Kidney (tissue), 22 donors: ENCODE measurements at places on chromosomes 16 and 17. TPM values are rescaled to one million over a fixed set of nuclear protein-coding genes. Genes with fewer than 3 reads are reported as not detected.
A peak's percentile ranks its signal among the peaks of the same experiment; 100 is the strongest.

The MOSMO gene
- total RNA-seq, result 12.8 TPM

- H3K27ac ChIP-seq, result no peak overlapping the region
- H3K4me3 ChIP-seq, result no peak overlapping the region
- no peaks in the 10 kb centered on the region for H3K27me3 ChIP-seq
- no peaks in the 10 kb centered on the region for H3K4me1 ChIP-seq
- DNase-seq, result no peak
- H3K36me3 ChIP-seq, result no peaks in the 10 kb centered on the region
Observed at GRCh38 chr17:35523296-35523695, 14.2 kb downstream of the SLFN12L start.

The TBC1D3K gene
- total RNA-seq, result not detected

GRCh38 chr16:47672475-47672874 is 211.3 kb downstream of the PHKB start:
- no peak for DNase-seq
- H3K27me3 ChIP-seq, result no peaks in the 10 kb centered on the region
- H3K4me3 ChIP-seq, result no peak overlapping the region

DNA sequence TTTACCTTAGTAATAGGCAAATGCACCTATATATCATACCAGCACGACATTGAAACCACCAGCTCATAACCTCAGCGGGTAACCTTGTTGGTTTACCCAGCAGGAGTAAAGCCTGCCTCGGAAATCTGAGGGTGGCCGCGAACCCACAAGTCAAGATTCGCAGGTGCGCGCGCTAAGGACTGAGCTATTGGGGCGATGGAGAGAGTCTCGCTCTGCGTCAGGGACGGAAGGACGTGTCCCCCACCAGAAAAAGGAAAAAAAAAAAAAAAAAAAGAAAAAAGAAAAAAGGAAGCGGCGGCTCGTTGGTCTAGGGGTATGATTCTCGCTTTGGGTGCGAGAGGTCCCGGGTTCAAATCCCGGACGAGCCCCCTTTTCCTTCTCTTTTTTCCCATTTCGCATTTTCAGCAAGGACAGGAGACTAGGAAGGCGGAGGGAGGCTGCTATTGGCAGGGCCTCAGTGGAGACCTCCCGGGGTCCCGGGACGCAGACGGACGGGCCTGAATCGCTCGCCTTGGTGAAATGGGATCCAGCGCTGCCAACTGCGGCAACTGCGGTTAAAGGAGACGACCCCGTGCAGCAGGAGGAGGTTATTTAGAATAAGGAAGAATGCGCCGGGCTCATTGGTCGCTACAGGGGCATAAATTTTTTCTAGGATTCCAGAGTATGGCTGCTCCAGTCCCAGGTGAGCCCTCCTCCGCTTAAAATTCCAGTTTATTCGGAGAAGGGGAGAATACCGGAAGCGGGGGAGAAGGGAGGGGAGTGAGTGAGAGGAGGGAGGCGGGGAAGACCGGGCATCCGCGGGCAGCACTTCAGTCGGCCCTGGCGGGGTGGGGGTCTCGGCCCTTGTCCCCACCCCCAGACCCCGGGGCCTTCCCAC is at the start of gene OR1F1:
Gene OR1F1, plus strand, starts transcription at position 407 of the 877 bp plus-strand sequence.
- no peaks in the 10 kb centered on the region for H3K36me3 ChIP-seq
- peaks cover 67% of the 10 kb centered on the region for H3K27me3 ChIP-seq
- H3K4me1 ChIP-seq, result no peaks in the 10 kb centered on the region
- no peak within 1 kb of the TSS for H3K4me3 ChIP-seq
- no peak for DNase-seq
- no peak within 1 kb of the TSS for H3K27ac ChIP-seq

DNA sequence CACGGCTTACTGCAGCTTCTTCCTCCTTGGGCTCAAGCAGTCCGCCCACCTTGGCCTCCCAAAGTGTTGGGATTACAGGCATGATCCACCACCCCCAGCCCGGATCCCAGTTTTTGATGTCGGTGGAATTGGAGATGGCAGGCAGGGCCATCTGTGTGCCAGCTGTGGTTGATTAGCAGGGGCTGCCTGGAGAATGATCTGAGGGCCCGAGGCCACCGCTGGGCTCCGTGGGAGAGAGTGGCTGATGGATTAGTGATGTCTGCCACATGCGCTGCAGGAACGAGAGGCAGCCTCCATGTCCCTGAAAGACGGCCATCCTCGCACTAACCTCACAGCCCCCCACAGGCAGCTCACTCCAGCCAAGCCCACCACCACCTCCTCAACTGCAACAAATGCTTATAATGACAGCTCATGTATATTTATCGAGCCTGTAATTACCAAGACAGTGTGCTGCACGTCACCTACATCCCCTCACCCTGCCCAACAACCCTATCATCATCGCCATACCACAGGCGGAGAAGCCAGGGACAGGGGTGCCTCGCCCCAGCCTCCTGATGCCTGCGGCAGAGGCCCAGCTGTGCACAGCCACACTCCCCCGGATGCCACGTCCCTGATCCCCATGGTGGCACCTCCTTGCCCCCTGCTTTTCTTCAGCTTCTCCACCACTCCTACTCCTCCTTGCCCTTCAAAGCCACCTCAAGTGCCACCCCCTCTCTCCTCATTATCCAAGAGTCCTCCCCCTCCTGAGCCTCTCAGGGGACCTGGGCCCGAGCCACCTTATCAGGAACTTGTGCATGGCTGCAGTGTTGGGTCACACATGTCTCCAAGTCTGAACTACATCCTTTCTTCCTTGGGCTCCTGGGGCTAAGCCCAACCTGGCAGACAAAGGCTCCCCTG is 33.2 kb downstream of the ACTG1 start:
- H3K36me3 ChIP-seq, result no peaks in the 10 kb centered on the region
- no peak overlapping the region for H3K27ac ChIP-seq
- H3K4me3 ChIP-seq, result no peak overlapping the region
- H3K4me1 ChIP-seq, result peaks cover 13% of the 10 kb centered on the region
- no peak for DNase-seq

The FLYWCH2 gene
- 31.3 TPM for total RNA-seq

The MMP15 gene
- 31.4 TPM for total RNA-seq

GRCh38 chr16:55000595-55000994 is 69.9 kb downstream of the IRX5 start:
- H3K36me3 ChIP-seq, result no peaks in the 10 kb centered on the region
- no peaks in the 10 kb centered on the region for H3K27me3 ChIP-seq
- no peak for DNase-seq
- H3K27ac ChIP-seq, result no peak overlapping the region
- no peak overlapping the region for H3K4me3 ChIP-seq

GRCh38 chr17:42659079-42659931 is at the start of gene TUBG2:
Gene TUBG2, plus strand, starts transcription at chr17:42659284. Its CDS starts 220 bp downstream, at chr17:42659504.
- peak within 1 kb of the TSS; percentile 85 for H3K4me3 ChIP-seq
- DNase-seq, result peak; percentile 98

DNA sequence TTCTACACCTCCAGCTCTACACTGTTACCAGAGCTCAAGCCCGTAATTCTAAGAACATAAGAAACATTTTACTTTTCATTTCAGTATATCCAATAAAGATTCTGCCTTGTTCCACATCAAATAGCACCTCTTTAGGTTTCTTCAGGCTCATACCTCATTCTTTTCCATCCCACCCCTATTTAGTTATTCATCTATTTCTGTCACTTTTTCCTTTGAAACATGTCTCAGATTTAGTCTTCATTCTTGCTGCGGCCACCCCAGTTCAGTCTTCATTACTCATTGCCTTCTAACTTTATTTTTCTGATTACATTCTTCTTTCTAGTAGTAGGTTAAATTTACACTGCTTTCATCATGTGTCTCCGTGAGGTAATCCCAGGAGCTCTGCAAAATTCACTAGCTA is 33.5 kb downstream of the PPM1E start:
- H3K4me3 ChIP-seq, result no peak overlapping the region
- H3K27me3 ChIP-seq, result no peaks in the 10 kb centered on the region

The PLD6 gene
- total RNA-seq, result 3.7 TPM

The RNF157 gene
- 4.8 TPM for total RNA-seq

The SEZ6L2 gene
- total RNA-seq, result 32.4 TPM

GRCh38 chr17:44314031-44314430 is 5.6 kb downstream of the RUNDC3A start:
- H3K27ac ChIP-seq, result no peak overlapping the region
- no peak for DNase-seq
- no peak overlapping the region for H3K4me3 ChIP-seq
- peaks cover 19% of the 10 kb centered on the region for H3K27me3 ChIP-seq
- no peaks in the 10 kb centered on the region for H3K36me3 ChIP-seq

The TACO1 gene
- total RNA-seq, result 18.4 TPM

- no peak overlapping the region for H3K4me3 ChIP-seq
- H3K36me3 ChIP-seq, result no peaks in the 10 kb centered on the region
- H3K27ac ChIP-seq, result no peak overlapping the region
- no peaks in the 10 kb centered on the region for H3K27me3 ChIP-seq
- H3K4me1 ChIP-seq, result no peaks in the 10 kb centered on the region
- DNase-seq, result no peak
Observed at GRCh38 chr16:81384006-81384405, 60.6 kb upstream of the CMIP start.

- no peaks in the 10 kb centered on the region for H3K36me3 ChIP-seq
- H3K27ac ChIP-seq, result no peak overlapping the region
- no peak overlapping the region for H3K4me3 ChIP-seq
- no peaks in the 10 kb centered on the region for H3K4me1 ChIP-seq
- DNase-seq, result no peak
Observed at GRCh38 chr17:81132197-81132540, 33.1 kb upstream of the PVALEF start.

The ZFPM1 gene
- total RNA-seq, result 9.2 TPM

The SLFN12L gene
- 6.2 TPM for total RNA-seq

The ABI3 gene
- 18.3 TPM for total RNA-seq

DNA sequence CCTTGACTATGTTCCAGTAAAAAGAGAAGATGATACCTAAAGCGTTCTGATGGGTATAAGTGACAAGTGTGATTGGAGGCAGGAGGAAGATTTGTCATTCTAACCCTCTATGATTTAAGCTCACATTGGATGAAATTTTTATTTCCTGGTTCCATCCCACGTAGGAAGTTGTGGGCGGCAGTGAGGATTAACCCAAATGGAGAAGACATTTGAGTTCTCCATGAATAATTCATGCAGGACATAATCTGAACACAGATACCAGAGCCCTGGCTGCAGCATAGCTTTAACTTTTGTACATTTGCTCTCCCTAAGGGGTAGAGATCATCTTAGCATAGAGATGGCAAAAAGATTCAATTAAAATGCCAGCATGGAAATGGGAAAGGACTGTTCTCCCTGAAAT is 146.3 kb downstream of the SLC39A11 start:
- H3K27ac ChIP-seq, result no peak overlapping the region
- H3K4me3 ChIP-seq, result no peak overlapping the region
- no peaks in the 10 kb centered on the region for H3K36me3 ChIP-seq
- H3K4me1 ChIP-seq, result no peaks in the 10 kb centered on the region
- H3K27me3 ChIP-seq, result no peaks in the 10 kb centered on the region

DNA sequence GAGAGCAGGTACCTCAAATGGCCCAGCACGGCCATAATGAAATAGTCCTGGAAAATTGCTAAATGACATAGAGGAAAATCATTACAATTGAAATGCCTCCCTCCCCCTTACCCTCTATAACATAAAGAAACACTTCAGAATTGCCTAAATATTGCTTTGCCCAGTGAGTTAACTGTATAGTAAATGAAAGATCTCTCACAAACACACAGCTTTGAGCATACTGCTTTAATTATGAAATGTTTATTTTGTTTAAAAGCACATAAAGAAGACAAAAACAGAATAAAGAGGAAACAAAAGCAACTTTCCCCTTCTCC is 9.3 kb upstream of the ADAMTS18 start:
- no peaks in the 10 kb centered on the region for H3K27me3 ChIP-seq
- no peaks in the 10 kb centered on the region for H3K4me1 ChIP-seq
- no peaks in the 10 kb centered on the region for H3K36me3 ChIP-seq
- H3K4me3 ChIP-seq, result no peak overlapping the region
- DNase-seq, result no peak
